ENCODE measurements at places on chromosomes 7 and 10.
A peak's percentile ranks its signal among the peaks of the same experiment; 100 is the strongest.

DNA sequence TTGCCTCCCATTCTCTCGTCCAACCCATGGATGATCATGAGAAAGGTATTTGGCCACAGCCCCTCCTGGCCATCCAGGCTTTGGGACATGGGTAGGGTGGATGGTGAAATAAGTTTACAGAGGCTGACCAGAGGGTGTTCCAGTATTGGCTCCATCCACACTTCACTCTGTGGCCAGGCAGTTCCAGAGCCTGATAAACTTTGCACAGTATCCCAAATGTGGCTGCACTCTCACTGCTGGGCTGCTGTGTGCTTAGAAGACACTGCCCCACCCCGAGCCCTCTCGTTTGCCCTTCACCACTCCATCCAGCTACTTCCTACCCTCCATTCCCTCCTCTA, 72.0 kb upstream of the ZMIZ1 start:
- H3K4me1 ChIP-seq: peaks cover 16% of the 10 kb centered on the region
- H3K27ac ChIP-seq: no peak overlapping the region
- no peaks in the 10 kb centered on the region for H3K36me3 ChIP-seq
- DNase-seq: no peak
- H3K27me3 ChIP-seq: peaks cover 68% of the 10 kb centered on the region

DNA sequence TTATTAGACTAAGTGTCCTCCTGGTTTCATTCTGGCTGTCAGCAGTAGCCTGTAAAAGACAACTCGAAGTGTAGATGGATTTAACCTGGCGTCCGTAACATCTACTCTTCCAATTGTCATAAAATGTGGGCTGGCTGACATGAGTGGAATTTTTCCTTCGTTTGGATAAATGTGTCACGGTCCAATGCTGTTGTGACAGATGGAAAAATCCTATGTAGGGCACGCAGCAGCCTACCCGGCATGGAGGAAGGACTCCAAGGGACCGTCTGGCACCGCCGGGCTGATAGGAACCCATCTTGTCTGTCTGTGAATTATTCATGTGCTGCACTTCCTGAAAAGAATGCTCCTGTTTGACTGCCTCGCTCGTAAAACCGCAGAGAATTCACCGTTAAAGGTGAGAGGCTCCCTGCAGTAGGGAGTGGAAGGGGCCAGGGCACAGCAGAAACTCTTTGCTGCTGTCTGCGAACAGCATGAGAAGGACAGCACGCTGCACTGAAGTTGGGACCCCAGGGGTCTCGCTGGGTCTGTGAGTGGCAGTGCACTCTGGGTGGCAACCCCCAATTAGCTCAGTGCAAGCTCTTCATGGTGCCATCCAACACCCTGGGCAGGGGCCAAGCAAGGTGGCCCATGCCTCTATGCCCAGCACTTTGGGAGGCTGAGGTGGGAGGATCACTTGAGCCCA, 1.6 kb upstream of the ORAI2 start:
- no peaks in the 10 kb centered on the region for H3K27me3 ChIP-seq
- peaks cover 7% of the 10 kb centered on the region for H3K36me3 ChIP-seq
- peaks cover 45% of the 10 kb centered on the region for H3K4me1 ChIP-seq
- H3K4me3 ChIP-seq: peak overlapping the region; percentile 78

- H3K36me3 ChIP-seq: peaks cover 8% of the 10 kb centered on the region
- no peaks in the 10 kb centered on the region for H3K27me3 ChIP-seq
- peaks cover 30% of the 10 kb centered on the region for H3K4me1 ChIP-seq
- H3K4me3 ChIP-seq: no peak overlapping the region
- no peak for DNase-seq
Observed at GRCh38 chr7:22572292-22572691, 72.3 kb upstream of the STEAP1B start.

DNA sequence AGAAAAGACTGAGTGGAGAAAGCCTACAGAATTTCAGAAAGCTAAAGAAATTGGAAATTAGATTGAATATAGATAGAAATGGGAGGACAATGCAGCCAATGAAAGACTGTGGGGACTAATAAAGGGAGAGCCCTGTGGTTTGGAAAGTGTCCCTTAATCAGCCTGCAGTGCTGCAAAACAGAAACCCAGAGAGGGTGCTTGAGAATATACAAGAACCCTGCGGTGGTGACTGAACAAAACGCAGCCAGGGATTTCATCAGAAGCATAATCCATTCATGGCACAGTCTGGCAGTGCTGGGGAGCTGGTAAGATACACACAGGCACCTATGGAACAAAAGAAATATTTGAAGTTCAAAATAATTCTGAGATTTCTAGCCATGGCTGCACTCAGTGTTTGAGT, 19.1 kb downstream of the CEP41 start:
- H3K4me1 ChIP-seq: no peaks in the 10 kb centered on the region
- H3K4me3 ChIP-seq: no peak overlapping the region
- no peaks in the 10 kb centered on the region for H3K27me3 ChIP-seq
- no peak for DNase-seq
- peak overlapping the region; percentile 53 for H3K27ac ChIP-seq

DNA sequence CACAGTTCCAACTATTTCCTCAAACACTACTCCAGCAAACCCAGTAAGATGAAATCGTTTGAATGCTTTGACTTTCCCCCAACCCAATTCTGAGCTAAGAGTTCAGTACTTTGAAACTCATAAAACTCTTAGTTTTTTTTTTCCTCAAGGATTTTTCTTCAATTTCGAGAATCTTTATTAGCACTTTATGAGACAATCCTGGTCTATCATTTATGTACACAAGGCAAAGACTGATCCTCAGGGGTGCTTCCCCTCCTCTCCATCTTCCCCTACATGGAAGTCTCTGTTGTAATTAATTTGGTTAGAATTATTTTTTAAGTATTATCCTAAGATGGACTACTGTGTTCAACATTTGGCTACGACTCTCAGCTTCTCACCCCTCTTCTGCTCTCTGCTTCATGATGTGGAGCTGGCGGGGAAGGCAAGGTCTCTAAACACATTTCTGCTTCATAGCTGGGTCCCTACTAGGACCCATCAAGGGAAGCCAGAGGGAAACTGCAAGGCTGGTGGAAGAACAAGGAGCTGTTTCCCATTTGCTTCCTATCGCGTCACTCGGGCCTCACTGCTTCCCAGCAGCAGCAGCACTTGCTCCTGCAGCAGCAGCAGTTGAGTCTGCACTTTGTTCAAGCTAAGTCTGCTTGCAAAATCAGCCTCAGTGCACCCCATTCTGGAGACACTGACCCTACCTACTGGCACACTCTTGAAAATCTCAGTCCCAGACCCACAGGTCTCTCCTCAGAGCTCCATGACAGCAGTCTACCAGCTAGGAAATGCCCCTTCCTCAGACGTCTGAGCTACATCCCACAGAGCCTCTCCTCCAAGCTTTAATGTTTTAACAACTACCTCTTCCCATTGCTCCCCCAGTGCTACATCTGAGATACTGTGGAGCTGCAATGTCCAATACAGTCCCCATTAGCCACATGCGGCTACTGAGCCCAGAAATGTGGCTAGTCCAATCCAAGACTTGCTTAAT, 90.0 kb downstream of the CHCHD3 start:
- no peak overlapping the region for H3K27ac ChIP-seq
- H3K27me3 ChIP-seq: no peaks in the 10 kb centered on the region
- DNase-seq: no peak
- no peak overlapping the region for H3K4me3 ChIP-seq

- H3K36me3 ChIP-seq: no peaks in the 10 kb centered on the region
- H3K4me1 ChIP-seq: no peaks in the 10 kb centered on the region
- H3K4me3 ChIP-seq: no peak overlapping the region
- no peaks in the 10 kb centered on the region for H3K27me3 ChIP-seq
- H3K27ac ChIP-seq: no peak overlapping the region
Observed at GRCh38 chr7:54946764-54947163, 72.1 kb upstream of the EGFR start.

- H3K27ac ChIP-seq: no peak overlapping the region
- peak; percentile 32 for DNase-seq
- H3K36me3 ChIP-seq: peaks cover 4% of the 10 kb centered on the region
- H3K4me1 ChIP-seq: peaks cover 11% of the 10 kb centered on the region
- no peaks in the 10 kb centered on the region for H3K27me3 ChIP-seq
Observed at GRCh38 chr10:88932539-88933256, 19.9 kb downstream of the ACTA2 start.

GRCh38 chr7:54972733-54973294, 46.0 kb upstream of the EGFR start:
- no peaks in the 10 kb centered on the region for H3K27me3 ChIP-seq
- DNase-seq: no peak
- H3K27ac ChIP-seq: no peak overlapping the region
- no peaks in the 10 kb centered on the region for H3K36me3 ChIP-seq
- no peak overlapping the region for H3K4me3 ChIP-seq
- H3K4me1 ChIP-seq: no peaks in the 10 kb centered on the region

DNA sequence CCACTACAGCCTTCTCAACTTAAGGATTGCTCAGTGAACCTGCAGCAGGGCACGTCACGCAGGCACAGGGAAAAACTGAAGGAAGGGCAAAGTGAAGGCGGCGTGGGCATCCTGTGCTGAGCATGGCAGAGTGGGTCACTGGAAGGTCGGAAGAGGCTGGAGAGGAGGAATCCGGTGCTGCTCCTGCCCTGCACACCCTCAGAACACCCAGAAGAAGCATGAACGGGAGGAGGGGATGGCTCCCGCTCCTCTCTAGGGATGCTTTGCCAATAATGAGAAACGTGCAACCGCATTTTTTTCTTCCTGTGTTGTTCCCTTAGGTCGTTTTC, 175.1 kb downstream of the TNS3 start:
- H3K27me3 ChIP-seq: no peaks in the 10 kb centered on the region
- peak overlapping the region; percentile 42 for H3K27ac ChIP-seq
- no peaks in the 10 kb centered on the region for H3K36me3 ChIP-seq
- no peak overlapping the region for H3K4me3 ChIP-seq

DNA sequence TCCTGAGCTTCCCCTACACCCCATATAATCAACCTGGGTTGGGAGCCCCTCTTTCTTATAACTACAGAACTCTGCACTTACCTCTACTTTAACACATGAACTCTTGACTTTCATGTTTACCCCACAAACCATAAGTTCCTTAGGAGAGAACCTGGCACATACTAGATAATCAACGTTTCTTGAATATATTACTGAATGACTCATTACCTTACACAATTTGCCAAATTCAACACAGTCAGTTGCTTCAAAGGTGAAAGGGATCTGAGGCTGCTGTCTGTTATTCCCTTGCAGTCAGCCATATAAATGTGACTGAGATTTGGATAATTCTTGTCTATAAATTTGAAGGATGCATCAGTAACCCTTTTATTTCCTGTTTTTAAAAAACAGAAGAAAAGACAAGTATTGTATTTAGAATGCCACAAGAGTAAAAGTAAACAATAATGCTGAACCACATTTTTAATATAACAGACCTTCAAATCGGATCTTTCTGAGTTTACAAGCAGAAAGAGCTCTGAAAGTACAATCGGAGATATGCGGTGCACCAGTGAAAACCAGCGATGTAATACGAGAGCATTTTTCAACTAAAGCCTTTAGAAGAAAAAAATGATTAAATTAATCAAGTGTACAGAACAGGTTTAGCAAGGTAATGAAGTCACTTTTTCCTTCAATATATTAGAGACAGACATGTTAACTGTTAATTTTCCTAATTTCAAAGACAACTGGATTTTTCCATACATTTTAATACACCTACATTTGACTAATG, 29.5 kb upstream of the LRRC17 start:
- H3K36me3 ChIP-seq: no peaks in the 10 kb centered on the region
- no peak for DNase-seq
- H3K4me1 ChIP-seq: no peaks in the 10 kb centered on the region
- H3K27me3 ChIP-seq: no peaks in the 10 kb centered on the region
- no peak overlapping the region for H3K27ac ChIP-seq
- no peak overlapping the region for H3K4me3 ChIP-seq
